ENCODE measurements at places on chromosomes 16 and 17. TPM values are rescaled to one million over a fixed set of nuclear protein-coding genes. Genes with fewer than 3 reads are reported as not detected.
A peak's percentile ranks its signal among the peaks of the same experiment; 100 is the strongest.

- no peak for DNase-seq
- H3K27me3 ChIP-seq: no peaks in the 10 kb centered on the region
- no peak overlapping the region for H3K4me3 ChIP-seq
- H3K4me1 ChIP-seq: peaks cover 49% of the 10 kb centered on the region
- no peak overlapping the region for H3K27ac ChIP-seq
Measured at GRCh38 chr17:63832014-63832413, 4.6 kb upstream of the FTSJ3 start.

DNA sequence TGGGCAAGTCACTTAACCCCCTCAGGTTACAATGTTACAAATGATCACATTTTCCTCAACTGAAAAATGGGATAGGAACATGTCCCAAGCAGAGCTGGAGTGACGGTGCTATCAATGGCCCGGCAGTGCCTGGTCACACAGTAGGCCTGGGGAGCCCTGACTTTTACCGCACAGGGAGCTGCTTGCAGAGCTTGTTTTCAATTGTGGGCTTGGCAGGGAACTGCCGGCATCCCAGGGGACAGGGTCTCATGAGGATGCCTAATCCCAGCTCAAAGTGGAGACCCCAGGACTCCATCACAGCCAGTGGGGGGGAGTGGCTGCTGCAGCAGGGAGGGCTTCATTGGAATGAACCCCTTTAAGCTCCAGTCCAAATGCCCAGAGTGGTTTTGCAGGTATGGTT is 11.4 kb downstream of the SNX20 start:
- H3K4me1 ChIP-seq: no peaks in the 10 kb centered on the region
- DNase-seq: no peak
- peaks cover 17% of the 10 kb centered on the region for H3K36me3 ChIP-seq
- H3K27me3 ChIP-seq: no peaks in the 10 kb centered on the region
- no peak overlapping the region for H3K4me3 ChIP-seq

DNA sequence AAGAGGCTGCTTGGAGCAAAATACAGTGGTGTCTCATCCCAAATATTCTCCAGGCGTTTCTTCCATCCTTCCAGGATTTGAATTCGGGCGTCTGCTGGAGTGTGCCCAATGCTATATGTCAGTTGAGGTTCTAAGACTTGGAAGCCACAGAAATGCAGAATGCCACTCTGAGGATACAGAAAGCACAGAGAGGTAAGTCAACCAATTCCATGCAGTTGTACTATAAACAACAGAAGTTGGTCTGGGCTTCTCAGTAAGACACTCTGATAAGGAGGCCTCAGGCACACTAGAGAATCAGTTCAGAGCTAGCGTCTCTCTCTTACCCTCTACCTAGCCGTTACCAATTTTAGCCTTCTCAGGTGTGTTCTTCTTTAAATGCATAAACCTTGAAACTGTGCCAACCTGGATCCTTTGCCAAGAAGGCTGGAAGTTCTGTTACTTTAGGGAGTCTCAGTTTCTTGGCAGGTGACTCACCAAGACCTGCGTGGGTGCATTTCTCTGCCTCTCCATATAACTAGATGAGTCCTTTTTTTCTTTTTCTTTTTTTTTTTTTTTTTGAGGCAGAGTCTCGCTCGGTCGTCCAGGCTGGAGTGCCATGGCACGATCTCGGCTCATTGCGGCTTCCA is 15.1 kb downstream of the NQO1 start:
- H3K36me3 ChIP-seq: peaks cover 90% of the 10 kb centered on the region
- peak overlapping the region; percentile 48 for H3K27ac ChIP-seq
- H3K27me3 ChIP-seq: no peaks in the 10 kb centered on the region
- DNase-seq: peak; percentile 66

DNA sequence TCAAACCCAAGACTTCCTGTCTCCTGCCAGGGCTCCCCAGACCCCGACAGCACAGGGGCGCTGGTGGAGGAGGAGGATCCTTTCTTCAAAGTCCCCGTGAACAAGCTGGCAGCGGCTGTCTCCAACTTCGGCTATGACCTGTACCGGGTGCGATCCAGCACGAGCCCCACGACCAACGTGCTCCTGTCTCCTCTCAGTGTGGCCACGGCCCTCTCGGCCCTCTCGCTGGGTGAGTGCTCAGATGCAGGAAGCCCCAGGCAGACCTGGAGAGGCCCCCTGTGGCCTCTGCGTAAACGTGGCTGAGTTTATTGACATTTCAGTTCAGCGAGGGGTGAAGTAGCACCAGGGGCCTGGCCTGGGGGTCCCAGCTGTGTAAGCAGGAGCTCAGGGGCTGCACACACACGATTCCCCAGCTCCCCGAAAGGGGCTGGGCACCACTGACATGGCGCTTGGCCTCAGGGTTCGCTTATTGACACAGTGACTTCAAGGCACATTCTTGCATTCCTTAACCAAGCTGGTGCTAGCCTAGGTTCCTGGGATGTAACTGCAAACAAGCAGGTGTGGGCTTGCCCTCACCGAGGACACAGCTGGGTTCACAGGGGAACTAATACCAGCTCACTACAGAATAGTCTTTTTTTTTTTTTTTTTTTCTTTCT is 8.1 kb downstream of the SERPINF1 start:
- H3K36me3 ChIP-seq: peaks cover 7% of the 10 kb centered on the region
- DNase-seq: no peak
- H3K27me3 ChIP-seq: no peaks in the 10 kb centered on the region

DNA sequence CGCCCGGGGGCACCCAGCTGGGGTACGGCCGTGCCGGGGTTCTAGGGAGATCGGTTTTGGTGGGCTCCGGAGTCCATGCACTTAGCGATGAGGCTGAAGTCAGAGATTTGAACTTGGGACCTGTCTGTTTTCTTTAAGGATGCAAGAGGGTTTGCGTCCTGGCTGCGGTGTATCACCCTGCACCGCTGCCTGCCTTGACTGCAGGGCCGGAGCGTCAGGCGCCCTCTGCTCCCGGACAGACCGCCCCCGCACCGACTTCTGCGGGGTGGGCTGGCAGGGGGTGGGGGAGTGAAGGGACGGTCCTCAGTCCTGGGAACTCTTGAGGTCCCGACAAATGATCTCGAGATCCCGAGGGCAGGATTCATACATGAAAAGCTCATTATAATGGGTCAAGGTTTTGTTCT is 701 bp downstream of the PDP2 start:
- peak; percentile 37 for DNase-seq
- peak overlapping the region; percentile 86 for H3K4me3 ChIP-seq
- H3K27ac ChIP-seq: peak overlapping the region; percentile 77
- peaks cover 30% of the 10 kb centered on the region for H3K36me3 ChIP-seq
- H3K4me1 ChIP-seq: peaks cover 25% of the 10 kb centered on the region

DNA sequence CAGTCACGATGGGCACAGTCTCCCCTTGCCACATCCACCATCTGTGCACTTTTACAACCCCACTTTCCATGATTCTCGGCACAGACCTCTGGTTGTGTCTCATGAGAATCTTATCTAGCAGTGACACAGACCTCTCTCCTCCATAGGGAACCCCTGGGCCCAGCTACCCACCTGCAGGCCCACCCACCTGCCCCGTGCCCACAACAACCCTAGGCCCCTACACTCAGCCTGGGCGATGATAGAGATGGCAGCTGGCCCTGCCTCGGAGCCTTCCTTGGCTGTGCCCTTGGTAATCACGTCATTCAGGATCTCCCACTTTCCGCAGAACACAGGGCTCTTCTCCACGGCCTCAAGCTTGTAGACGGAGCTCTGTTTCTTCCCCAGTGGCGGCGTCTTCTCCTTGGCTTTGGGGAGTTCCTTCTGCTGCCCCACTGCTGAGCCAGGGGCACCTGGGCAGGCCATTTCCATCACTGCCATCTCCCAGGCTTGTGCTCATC is 26.5 kb downstream of the MAP3K14 start:
- DNase-seq: no peak
- H3K4me3 ChIP-seq: no peak overlapping the region
- H3K27me3 ChIP-seq: no peaks in the 10 kb centered on the region
- peaks cover 91% of the 10 kb centered on the region for H3K4me1 ChIP-seq

KRT33B gene
- total RNA-seq: not detected
